ENCODE measurements at places on chromosomes 6 and 20.

- DNase-seq: peak; percentile 18
Observed at GRCh38 chr20:17993546-17993945, 24.7 kb downstream of the MGME1 start.

DNA sequence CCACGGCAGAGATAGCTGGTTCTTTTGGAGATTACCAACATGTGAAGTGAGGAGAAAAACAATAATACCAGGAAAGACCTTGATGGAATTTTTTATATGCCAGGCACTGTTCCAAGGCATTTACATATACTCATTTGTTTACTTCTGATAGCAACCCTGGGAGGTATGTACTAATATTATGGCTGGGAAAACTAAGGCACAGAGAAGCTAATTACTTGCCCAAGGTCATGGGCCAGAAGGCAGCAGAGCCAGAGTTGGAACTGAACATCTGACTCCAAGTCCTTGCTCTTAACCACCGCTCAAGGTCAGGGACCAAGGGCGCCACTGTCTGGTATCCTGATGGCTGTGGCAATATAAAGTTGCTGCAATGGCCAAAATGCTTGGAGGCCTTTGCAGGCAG lies 97.0 kb upstream of the KCNG1 start:
- no peak for DNase-seq

DNA sequence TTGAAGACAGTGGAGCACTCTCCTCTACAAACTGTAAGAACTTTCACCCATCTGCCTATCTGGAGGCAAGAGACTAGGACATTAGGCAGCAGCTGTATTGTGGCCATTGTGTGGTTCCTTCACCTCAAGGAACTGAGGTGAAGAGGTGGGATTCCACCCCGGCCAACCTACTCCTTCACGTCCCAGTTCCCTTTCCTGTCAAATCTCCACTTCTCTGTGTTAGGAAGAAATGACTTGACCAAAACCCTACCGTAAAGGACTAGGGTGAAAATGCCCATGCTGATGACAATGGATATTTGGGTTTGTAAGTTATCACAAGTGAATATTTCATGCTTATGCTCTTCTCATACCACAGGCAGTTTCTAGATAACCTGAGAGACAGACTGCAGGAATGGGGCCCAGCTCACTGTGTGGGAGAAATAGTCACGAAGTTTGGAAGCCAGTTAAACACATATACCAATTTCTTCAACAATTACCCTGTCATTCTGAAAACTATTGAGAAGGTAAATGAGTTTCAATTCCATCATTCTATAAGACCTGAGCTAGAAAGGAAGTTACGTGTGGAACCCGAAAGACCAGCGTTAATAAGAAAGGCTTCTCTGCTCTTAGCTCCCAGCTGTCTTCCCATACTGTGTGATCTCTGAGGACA lies 86.6 kb downstream of the ECT2L start:
- no peak for DNase-seq

DNA sequence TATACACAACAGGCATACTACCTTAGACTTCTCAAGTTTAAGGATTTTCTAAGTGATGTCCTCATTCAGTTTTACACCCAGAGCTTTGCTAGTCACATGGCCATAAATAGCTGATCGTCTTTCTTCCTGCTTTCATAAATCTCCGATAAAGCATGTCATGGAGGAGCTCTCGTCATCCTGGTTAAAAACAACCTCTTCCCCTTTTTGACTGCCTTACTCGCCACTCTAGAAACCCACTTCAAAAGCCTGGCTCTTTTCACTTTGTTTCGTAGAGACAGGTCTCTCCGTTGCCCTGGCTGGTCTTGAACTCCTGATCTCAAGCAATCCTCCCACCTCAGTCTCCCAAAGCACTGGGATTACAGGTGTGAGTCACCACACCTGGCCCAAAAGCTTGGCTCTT lies 67.0 kb upstream of the SMIM29 start:
- DNase-seq: no peak

DNA sequence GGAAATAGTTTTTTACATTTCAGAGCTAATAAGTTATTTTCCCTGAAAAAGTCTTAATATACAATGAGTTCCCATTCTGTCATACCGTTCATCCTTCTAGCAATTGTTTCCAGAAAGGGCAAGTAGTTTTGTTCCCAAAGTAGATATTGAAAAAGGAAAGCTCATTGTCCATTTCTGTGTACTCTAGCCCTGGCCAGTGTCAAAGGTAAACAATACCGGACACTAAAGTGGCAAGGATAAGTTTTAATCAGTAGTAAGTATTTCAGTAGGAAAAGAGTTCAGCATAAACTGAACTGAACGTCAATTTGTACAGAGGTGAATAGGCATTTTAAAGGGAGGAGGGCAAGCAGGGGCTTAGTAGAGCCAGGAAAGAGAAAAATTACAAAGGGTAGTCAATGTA lies 43.5 kb upstream of the CALHM6 start:
- DNase-seq: no peak

GRCh38 chr6:47111685-47112084 lies 69.6 kb upstream of the ADGRF1 start:
- no peak for DNase-seq

GRCh38 chr6:69022993-69023392 lies 387.9 kb downstream of the ADGRB3 start:
- no peak for DNase-seq

- no peak for DNase-seq
Observed at GRCh38 chr6:97594844-97595243, 311.8 kb upstream of the MMS22L start.

GRCh38 chr20:31864521-31865400 lies 5.6 kb downstream of the DUSP15 start:
- no peak for DNase-seq

- DNase-seq: no peak
Observed at GRCh38 chr20:44596010-44596409, 13.6 kb downstream of the PKIG start.

GRCh38 chr6:131950767-131951575 lies at the start of gene CCN2:
TSS of gene CCN2 (minus strand) at chr6:131951372. CDS start at chr6:131951172, 200 bp downstream.
- no peak for DNase-seq

DNA sequence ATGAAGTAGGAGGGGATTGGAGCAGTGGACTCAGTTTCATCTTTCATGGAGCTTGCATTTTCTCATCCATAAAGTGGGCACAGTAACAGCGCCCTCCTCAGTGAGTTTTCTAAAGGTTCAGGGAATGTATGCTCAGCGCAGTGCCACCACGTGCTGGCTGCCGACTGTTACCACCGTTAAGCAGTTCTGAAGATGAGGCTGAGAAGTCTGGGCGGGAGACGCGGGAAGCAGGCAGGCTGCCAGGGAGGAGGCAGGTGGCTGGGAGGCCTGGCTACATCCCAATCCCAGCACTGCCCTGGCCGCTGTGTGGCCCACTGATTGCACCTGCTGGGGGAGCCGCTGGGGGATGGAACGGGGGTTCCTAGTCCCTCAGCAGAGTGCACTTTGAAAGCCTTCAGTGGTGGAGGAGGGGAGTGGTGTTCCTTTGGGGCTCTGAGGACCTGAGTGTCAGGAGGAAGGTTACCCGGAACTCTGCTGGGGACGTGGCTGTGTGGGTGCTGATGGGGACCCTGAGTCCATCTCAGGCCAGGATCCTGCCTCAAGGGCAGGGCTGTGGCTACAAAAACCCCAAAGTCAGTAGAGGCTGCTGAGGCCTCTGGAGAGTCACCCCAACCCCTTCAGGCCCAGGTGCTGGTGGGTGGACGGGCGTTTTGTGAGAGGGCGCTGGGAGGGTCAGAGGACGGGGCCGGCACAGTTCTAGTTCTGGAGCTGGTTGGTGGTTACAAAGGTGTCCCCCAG lies 28.0 kb upstream of the PHACTR3 start:
- DNase-seq: no peak

- DNase-seq: no peak
Observed at GRCh38 chr6:11492464-11493290, 44.9 kb upstream of the TMEM170B start.

DNA sequence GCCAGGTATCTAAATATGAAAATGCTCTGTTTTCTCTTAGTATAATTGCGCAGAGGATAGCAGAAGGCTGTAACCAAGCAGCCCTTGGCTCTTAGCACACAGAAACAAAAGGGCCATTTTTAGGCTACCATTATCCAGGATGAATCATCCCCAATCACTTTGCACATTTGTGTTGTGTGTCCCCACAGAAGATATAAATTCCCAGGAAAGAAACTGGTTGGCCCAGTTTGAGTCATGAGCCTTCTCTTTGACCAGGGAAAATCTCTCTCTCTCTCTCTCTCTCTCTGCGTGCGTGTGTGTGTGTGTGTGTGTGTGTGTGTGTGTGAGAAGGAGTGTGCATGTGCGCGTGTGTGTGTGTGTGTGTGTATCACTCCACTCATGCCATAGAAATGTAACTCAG lies 178.5 kb downstream of the FRK start:
- no peak for DNase-seq

- no peak for DNase-seq
Observed at GRCh38 chr20:1538655-1539054, 18.9 kb downstream of the SIRPD start.

DNA sequence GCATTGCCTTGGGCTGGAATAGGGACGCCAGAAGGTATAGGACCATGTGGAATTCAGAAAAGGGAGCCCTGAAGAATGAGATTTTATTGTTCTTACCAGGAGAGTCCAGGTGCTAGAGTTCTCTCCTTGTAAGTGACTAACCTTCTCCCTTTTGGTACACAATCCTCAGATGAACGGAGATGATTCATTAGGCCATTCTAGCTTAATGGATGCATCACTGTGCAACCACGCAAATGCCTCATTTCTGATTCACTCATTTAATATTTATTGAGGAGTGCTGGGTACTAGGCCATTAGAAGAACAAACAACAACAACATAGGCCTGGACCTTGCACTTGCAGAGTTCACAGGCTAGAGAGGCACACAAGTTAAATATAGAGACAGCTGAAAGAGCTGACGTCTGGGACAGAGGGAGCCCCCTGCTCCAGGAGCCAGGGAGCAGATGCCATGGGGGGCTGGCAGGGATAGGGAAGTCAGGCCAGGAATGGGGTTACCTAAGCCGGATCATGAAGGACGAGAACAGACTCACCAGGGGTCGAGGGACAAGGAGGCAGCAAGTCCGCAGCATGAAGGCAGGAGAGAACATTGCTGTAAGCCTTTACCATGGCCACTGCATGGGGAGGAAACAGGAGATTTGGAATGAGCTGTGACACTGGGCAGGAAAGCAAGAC lies 179.5 kb upstream of the AKAP12 start:
- no peak for DNase-seq

Data from NCI-H1436 (cell line).